ENCODE measurements at places on chromosomes 1 and 21. TPM values are rescaled to one million over a fixed set of nuclear protein-coding genes. Genes with fewer than 3 reads are reported as not detected.

The MCOLN2 gene
- 1.8 TPM for total RNA-seq

The NHLH1 gene
- 0.20 TPM for total RNA-seq

The PIK3CD gene
- 3.8 TPM for total RNA-seq

DNA sequence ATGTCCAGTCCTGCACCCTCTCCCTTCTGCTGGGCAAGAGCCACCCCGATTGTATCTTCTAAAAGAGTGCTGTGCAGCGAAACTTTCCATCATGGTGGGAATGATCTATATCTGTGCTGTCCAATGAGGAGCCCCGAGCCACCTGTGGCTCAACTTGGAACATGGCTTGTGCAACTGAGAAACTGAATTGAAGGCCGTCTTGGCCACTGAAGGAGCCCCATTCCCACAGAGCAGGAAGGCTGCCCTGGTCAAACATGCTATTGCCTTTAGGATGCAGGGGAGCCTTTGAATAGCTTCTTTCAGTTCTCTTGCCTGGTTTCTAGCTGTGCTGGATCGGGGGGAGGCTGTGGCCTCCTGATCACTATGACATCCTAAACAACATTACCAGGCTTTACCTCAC, 427.6 kb downstream of the SETD4 start:
- DNase-seq: no peak

DNA sequence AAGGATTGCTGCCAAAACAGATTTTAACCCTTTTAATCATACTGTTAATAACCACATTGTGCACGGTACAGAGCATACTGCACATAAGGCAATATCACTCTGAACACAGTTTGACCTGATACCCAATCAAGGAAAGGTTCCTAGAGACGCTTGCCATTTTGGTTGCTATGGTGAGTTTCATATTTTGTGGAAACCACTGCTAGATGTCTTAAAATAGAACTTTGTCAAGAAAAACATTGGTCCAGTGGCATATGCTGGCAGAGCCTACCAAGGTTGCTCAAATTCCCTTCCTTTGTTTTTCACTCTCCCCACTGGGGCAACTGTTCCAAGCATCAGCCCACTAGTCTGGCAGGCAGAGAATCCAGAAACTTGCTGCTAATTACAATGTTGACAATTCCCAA, 114.8 kb upstream of the DPYD start:
- no peak for DNase-seq

DNA sequence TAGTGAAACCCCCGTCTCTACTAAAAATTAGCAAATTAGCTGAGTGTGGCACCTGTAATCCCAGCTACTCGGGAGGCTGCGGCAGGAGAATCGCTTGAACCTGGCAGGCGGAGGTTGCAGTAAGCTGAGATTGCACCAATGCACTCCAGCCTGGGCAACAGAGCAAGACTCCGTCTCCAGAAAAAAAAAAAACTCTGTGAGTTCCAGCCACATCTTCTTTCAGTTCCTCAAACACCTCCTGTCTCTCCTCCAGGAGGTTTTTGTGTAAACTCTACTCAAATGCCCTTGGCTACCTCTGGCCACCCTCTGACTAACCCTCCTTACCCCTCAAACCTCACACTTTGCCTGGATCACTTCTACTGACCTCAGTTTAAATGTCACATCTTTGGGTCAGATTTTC, 38.1 kb downstream of the RCSD1 start:
- no peak for DNase-seq

DNA sequence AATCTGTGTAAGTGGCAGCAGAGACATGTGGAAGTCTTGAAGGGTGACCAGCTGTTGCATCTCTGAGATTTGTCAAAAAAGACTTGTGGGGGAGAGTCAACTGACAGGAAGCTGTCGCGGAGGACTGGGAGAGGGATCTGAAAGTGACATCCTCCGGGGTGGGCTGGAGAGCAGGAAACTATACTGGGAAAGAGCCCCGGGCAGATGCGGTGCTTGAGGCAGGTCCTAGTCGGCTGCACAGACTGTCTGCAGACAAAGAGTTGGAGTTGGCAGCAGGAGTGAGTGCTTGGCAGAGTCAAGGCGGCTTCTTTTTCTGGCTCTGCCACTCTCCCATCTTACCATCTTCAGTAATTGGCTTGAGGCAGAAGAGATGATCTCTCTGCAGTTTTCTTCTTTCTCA, 294.0 kb upstream of the C1orf87 start:
- no peak for DNase-seq

GRCh38 chr1:183394435-183394834, 23.7 kb downstream of the NMNAT2 start:
- DNase-seq: no peak

- no peak for DNase-seq
These were observed 197.3 kb downstream of the MRPL39 start for GRCh38 chr21:25409978-25410377.

DNA sequence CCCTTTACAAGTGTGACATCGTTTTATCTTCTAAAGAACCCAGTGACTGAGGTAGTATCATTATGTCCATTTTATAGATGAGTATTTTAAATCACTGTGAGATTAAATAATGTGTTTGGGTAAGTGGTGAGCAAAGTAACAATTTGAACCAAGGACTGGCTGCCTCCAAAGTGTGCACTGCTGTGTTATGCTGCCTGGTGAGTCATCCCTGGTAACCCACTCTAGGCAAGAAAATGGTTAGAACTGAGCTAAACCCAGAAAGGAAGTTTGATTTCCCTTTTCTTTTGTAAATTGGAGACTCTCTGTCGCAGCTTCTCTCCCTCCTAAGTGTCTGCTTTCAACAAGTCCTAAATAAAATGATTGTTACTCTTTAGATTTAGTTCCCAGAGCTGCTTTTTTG, 342.8 kb upstream of the KAZN start:
- no peak for DNase-seq

DNA sequence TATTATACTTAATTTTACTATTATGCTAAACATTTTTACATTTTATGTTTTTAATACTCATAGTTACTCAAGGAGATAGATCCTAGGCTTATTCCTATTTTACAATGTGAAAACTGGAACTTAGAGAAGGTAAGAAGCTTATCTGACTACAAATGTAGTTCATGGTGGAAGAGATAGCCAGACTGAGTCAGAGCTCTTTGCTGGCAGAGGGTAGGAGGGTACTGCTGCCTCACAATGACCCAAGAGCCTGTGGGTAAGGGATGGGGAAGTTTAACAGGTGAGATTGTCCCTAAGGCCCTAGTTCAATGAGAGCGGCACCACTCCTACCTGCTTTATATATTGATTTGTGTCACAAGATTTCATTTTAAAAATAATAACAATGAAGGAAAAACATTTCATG, 34.1 kb upstream of the NEK7 start:
- DNase-seq: no peak

GRCh38 chr21:29145852-29146453, 15.5 kb downstream of the MAP3K7CL start:
- DNase-seq: no peak

Measured in skin of body (tissue), 3 donors.